ENCODE measurements at places on chromosomes 6 and 20.

DNA sequence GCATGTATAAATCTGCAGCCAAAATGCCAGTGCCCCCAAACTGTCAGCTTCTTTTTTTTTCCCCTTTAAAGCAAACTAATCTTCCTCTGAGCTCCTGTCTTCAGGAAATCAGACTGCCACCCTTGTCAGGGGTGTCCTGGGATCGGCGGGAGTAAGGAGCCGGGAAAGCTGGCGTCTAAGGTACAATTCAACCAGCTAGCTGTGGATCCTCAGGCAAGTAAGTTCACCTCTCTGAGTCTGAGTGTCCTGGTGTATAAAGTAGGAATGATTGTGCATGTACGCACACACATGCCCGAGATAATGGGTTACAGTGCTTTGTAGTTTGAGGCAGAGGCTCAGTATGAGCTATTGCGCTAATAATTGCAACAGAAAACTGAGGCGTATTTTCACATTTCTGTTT is 98.3 kb downstream of the ANKRD60 start:
- no peak for DNase-seq

GRCh38 chr6:157644043-157644810 is 178.8 kb upstream of the SNX9 start:
- no peak for DNase-seq

GRCh38 chr6:40112350-40112749 is 178.1 kb upstream of the MOCS1 start:
- no peak for DNase-seq

DNA sequence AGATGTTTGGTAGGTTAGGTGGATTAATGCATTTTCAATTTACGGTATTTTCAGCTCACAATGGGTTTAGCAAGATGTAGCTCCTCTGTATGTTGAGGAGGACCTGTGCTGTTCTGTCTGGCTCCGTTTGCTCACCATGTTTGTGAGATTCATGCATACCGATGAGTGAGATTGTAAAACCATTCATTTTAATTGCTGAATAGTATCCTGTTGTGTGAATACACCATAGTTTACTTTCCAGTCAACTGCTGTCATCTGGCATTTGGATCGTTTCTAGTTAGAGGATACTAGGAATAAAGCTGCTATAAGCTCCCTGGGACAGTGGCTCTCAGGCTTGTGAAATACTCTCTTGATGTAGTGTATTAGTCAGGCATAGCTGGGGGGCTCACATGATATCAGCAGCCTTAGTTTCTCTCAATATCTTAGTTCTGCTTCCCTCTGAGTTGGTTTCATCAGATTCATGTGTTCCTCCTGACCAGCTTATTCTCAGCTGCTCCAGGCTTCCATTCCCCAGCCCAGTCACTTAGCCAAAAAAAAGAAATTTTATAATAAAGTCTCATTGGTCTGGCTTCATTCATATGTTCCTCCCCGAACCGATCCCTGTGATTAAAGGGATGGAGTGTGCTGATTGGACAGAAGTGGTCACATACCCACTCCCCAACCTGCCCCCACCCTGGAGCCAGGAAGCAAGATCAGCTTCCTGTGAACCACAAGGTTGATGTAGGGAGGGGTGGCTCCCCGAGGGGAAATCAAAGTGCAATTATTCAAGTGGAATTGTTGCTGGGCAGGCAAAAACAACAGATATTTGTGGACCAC is 10.9 kb upstream of the B4GALT5 start:
- no peak for DNase-seq

- no peak for DNase-seq
Measured at GRCh38 chr20:37757550-37757949, 63.7 kb downstream of the CTNNBL1 start.

DNA sequence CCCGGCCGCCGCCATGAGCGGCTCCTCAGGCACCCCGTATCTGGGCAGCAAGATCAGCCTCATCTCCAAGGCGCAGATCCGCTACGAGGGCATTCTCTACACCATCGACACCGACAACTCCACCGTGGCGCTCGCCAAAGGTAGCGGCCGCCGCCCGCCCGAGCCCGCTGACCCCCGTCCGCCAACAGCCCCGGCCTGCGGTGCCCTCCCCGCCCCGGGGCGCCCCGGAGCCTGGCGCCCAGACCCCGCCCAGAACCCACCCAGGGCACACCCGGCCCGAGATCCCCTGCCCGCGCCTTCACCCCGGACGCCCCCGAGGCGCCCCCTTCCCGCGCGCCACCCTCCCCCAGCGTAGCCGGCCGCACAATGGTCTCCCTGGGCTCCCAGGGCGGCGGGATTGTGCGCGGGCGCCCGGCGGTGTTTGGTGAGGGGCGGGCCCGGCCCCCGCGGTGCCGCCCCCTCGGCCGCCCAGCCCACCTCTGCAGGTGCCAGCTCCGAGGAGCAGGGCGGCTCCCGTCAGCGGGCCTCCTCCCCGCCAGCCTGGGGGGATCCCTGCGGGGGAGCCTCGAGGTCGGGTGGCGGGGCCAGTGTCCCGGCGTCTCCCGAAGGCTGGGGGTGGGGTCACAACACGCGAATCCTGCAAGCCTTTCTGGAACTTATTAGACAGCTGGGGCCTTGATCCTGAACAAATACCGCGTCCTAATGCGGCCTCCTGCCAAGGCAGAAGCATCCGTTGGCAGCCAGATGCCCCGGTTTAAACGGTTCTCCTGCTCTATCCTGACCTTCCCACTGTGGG is 577 bp downstream of the LSM14B start:
- no peak for DNase-seq

GRCh38 chr6:156378853-156379252 is 398.3 kb upstream of the ARID1B start:
- DNase-seq: no peak

- DNase-seq: no peak
Measured at GRCh38 chr6:154229786-154230185, 126.8 kb downstream of the IPCEF1 start.

DNA sequence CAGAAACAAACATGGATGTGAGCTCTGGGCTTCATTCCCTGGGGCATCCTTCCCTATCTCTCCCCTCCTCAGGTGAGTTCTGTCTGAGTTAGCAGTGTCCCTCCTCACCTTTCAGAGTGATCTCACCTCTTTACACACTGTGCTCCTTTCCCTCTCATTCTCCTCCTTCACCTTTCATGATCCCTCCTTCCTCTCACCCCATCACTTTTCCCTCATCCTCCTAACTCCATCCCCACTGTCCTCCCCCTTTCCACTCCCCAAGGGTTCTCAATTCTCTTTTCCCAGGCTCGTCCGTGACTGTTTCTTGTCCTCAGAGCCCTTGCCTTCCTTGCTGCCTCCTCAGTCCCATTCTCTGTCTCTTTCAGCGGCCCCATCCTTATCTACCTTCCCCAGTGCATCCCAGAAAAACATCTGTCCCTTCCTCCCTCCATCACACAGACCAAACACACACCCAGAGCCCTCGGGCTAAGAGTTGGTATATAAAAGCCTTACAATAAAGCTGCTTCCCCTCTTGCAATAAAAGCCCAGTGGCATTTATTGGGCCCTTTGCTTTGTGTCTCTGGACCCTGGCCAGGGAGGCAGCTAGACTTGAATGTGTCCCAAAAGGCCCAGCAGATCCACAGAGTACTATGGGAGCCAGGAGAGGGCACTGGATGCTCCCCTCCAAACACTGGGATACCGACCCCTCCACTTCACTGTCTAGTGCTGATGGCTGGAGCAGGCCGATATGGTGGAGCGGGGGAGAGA is 1.9 kb downstream of the RNF39 start:
- DNase-seq: no peak

DNA sequence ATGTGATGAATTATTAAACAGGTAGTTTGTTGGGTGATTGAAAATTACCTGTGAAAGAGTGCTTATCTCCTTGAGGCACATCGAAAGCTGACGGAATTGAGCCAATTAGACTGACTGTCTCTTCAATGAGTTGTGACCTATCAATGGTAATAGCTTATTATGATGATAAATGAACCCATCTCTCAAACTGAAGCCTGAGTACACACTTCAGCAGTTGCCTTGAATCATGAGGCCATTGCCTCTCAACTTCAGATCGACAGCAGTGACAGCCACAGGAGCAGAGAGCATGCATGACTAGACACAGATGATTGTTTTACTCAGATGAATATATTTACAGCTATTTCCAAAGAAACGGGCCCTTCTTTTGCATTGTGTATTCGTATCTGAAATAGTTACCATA is 323.9 kb downstream of the LAMA2 start:
- DNase-seq: no peak

- DNase-seq: peak; percentile 47
Measured at GRCh38 chr6:119308048-119308570, 41.5 kb downstream of the MAN1A1 start.

DNA sequence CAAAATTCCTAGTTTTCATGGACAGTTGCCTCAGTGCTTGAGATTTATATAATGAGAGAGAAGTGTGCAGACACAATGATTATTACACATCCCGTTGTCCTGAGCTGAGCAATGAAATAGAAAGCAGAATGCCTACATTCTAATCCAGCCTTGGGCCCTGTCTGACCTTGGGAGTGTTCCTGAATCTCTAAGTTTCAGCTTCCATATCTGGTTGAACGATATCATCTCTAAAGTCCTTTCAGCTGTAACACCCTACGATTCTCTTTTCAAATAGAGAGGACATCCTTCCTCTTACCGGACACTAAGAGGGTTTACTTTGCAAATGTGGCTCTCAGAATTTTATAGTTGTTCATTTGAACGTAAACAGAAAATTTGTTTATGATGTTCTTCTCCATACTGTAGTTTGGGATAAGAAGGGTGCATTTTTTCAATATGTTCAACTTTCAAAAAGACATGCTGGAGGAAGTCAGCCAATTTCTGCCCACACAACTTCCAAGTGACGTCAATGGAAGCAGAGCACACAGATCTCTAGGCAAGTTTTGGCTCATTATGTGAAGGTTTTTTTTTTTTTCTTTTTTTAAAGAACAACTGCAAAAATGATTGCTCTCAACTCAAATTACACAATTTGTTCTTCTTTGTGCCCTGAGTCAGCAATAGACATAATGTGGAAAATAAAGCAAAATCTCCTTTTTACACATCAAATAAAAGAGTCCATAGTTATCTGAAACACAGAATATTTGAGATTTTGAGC is 50.4 kb downstream of the PDE7B start:
- DNase-seq: peak; percentile 65

GRCh38 chr6:139943391-139943790 is 568.9 kb upstream of the CITED2 start:
- peak; percentile 54 for DNase-seq

DNA sequence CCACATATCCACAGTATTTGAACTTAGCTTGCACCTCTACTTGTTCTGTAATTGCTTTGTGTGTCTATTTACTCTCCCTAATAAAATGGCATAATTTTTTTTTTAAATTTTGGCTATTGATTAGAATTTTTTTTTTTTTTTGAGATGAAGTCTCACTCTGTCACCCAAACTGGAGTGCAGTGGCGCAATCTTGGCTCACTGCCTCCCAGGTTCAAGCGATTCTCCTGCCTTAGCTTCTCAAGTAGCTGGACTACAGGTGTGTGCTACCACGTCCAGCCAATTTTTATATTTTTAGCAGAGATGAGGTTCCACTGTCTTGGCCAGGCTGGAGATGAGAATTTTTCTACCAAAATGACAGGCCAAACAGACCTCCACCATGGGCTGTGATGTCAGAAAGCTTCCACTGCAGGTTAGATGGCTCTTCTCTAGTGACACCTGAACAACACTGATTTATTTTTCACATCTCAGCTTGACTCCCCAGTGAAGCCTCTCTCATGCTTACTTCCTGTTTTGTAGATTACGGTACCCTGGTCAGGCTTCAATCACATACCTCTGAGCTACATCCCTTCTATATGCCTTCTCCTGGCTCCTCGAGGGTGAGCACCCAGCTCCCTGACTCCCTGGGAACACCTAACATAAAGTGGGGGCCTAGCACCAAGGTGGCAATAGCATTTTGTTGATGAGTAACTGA is 112.8 kb downstream of the ARHGAP18 start:
- DNase-seq: no peak

DNA sequence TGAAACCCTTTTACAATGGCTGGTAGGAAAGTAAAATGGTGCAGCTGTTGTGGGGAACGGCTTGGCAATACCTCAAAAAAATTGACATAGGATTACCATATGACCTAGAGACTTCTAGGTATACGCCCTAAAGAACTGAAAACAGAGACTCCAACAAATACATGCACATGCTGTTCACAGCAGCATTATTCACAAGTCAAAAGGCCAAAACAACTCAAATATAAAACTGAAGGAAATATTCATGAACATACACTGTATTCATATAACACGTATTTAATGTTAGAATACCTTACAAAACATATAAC is 74.6 kb downstream of the FOXA2 start:
- DNase-seq: no peak

GRCh38 chr6:75467966-75468365 is 25.6 kb downstream of the FILIP1 start:
- no peak for DNase-seq

DNA sequence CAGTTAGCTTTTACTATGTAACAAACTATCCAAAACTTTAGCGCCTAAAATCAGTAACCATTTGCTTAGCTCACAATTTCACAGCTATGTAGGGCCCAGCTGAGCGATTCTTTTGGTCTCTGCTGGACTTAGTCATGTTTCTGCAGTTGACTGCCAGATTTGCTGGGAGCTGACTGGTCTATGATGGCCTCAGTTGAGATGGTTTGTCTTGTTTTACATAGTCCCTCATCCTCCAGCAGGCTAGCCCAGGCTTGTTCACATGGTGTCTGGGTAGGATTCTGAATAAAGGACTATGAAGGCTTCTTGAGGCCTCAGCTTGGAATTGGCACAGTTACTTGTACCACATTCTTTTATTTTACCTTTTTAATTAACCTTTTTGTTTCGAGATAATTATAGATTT is 247.8 kb upstream of the CHD6 start:
- no peak for DNase-seq

DNA sequence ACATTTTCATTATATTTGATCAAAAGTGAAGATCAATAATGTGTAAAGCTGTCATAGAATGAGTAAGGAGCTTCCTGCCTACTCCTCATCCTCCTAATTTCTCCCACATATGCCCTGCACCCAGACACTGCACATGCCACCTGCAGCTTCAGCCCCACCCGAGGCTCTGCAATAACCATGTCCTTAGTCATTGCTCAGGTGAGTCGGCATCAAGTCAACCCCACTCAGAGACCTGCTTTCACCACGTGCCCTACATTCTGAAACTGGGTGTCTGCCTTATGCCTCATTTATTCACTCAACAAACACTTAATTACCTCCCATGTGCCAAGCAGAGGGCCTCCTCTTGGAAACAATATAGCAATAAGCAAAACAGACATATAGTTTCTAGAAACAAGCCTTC is 15.4 kb upstream of the TNFAIP3 start:
- no peak for DNase-seq

- no peak for DNase-seq
Measured at GRCh38 chr6:43428112-43428570, 800 bp downstream of the ABCC10 start.

DNA sequence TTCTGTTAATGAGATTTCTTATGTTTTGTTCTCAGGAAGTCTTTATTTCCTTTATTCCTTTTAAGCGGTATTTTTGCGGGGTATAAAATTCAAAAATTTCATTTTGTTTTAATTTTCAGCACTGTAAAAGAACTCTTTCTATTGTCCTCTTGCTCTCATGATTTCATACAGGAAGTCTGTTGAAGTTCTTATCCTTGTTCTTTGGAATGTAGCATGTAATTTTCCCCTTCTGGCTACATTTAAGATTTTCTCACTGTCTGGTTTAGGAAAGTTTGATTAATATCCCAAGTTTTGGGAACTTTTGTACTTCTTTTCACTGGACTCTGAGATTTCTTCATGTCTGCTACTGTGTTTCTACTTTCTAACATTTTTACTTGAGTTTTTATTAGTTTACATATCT is 581.4 kb upstream of the GJE1 start:
- no peak for DNase-seq
